Thymus (tissue), 14 donors: ENCODE measurements at places on chromosomes 1 and 21. TPM values are rescaled to one million over a fixed set of nuclear protein-coding genes. Genes with fewer than 3 reads are reported as not detected.

FCRL5 gene
- total RNA-seq = 0.80 TPM

DNA sequence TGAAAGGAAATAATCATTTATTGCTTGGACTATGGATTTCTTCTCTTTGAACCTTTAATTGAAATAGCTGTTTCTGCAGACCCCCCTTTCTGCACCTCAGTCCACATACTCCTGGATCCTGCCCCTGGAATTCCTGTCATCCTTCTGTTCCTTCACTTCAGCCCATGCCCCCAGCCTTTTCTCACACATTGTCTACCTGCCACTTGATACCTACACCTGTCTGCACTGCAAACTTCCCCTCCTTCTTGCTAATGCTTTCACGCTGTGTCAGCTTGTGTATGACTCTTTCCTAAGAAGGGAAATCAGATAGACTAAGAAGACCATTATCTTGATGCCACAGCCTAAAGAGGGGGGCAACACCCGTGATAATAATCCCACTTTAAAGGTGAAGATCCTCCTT, 80.3 kb upstream of the EXO1 start:
- no peak for DNase-seq
- no peak overlapping the region for H3K4me3 ChIP-seq
- H3K27ac ChIP-seq = no peak overlapping the region
- no peaks in the 10 kb centered on the region for H3K4me1 ChIP-seq
- H3K27me3 ChIP-seq = no peaks in the 10 kb centered on the region

HOOK1 gene
- total RNA-seq = 4.7 TPM

PSMA5 gene
- total RNA-seq = 144 TPM

DNA sequence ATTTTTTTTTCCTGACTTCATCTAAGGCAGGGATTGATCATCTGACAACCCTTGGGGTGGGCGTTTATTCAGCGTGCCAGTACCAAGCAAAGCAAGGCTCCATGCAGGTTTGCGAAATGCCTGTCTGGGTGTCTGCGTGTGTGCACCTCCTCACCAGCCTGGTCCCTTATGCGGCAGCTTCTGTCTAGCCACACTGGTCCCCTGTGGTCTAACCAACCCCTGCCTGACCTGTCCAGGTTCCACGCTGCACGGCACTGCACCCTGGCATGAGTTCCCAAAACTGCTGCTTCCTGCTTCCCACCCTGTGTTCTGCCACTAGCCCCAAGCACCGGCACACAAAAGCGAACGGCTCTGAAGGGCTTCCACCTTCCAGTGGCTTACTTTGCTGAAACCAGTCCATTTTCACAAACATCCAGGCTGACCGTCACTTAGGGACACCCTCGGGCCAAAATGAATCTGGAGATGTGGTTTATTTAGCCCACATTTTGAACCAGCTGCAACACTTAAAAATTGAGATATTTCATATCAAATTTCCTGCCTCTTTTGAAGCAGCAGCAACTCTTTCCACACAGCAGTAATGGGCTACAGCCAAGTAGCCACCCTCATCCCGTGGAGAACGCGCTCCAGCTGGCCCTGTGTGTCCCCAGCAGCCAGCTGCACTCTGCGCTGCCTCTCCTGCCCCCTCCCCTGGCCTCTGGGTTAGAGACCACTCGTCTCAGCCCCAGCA, 55.7 kb downstream of the HLCS start:
- no peak overlapping the region for H3K27ac ChIP-seq
- H3K4me1 ChIP-seq = no peaks in the 10 kb centered on the region
- DNase-seq = no peak

DNA sequence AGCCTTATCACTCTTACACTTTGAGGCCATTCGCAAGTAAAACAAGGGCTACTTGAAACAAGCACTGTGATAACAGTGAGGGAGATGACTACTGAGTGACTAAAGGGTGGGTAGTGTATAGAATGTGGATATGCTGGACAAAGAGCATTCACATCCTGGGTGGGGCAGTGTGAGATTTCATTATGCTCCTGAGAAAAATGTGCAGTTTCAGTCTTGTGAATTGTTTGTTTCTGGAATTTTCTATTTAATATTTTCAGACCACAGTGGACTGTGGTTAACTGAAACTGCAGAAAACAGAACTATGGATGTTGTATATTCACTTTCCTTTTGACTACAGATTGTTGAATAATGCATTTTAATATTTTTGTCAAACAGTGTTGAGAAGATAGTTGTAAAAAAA, 25.1 kb upstream of the B3GALT2 start:
- no peaks in the 10 kb centered on the region for H3K4me1 ChIP-seq
- DNase-seq = no peak
- no peaks in the 10 kb centered on the region for H3K27me3 ChIP-seq
- no peak overlapping the region for H3K27ac ChIP-seq
- H3K4me3 ChIP-seq = no peak overlapping the region
- H3K36me3 ChIP-seq = peaks cover 9% of the 10 kb centered on the region

ETV3 gene
- total RNA-seq = 10.6 TPM

C1orf167 gene
- 0.14 TPM for total RNA-seq

SPRR2E gene
- not detected for total RNA-seq

DNA sequence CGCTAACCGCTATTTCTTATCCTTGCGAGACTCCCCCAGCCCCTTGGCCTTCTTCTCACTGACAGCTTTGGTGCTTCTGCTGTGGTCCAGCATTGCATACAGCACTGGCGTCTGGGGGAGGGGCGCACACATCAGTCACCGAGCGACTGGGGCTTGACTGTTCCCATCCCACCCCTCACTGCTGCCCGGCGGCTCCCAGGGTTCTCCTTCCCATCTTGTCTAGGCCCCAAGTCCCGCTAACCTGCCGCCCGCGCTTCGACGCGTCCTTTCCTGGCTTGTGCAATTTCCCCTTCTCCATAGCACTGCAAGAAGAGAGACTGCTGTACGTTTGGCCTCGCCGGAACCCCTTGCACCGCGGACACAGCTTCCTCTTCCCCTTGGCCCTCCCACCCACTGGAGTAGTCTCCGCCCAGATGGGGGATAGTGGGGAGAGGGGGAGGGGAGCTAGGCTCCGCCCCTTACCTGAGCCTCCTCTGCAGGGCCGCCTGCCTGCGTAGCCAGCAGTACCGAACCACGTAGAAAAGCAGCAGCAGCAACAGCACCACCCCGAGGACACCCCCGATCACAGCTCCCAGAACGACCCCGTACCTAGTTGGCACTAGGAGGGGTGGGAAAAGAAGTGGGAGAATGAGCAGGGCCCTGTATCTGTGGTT, 3.8 kb downstream of the MPZ start:
- peaks cover 8% of the 10 kb centered on the region for H3K4me1 ChIP-seq
- peaks cover 6% of the 10 kb centered on the region for H3K27me3 ChIP-seq

MAN1C1 gene
- 9.7 TPM for total RNA-seq

GRCh38 chr1:213698092-213698702, 289.6 kb upstream of the PROX1 start:
- no peaks in the 10 kb centered on the region for H3K36me3 ChIP-seq
- no peak for DNase-seq

NBPF10 gene
- 0.66 TPM for total RNA-seq

DNA sequence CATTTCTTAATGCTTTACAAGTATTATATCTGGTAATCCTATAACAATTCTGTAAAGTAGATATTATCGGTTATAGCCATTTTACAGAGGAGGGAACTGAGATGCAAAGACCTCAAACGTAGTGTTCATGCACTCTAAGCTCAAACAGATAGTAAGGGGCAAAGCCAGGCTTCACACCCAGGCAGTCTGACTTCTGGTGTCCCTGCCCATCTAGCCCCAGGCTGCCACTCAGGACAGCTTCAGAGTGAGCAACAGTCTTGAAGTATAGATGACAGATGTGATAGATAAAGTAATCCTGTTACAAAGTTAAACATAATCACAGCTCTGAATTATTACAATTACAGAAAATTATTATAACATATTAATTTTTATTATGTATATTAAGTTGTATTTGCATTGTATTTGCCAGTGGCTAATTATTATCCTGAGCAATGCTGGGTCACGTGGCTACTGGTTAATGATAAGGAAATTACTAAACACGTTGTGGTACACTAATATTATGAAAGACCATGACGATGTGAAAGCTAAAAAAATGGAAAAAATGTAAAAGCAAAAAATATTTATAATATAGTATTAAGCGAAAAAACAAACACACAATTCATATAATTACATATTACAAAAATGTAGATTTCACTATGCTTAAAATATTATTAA, 6.1 kb upstream of the TRAF3IP3 start:
- no peak for DNase-seq
- no peaks in the 10 kb centered on the region for H3K27me3 ChIP-seq
- no peak overlapping the region for H3K4me3 ChIP-seq
- H3K4me1 ChIP-seq = no peaks in the 10 kb centered on the region
- H3K36me3 ChIP-seq = no peaks in the 10 kb centered on the region

GRCh38 chr1:118334506-118334905, 149.5 kb upstream of the SPAG17 start:
- DNase-seq = no peak
- H3K4me1 ChIP-seq = no peaks in the 10 kb centered on the region
- no peak overlapping the region for H3K27ac ChIP-seq
- no peaks in the 10 kb centered on the region for H3K27me3 ChIP-seq
- no peak overlapping the region for H3K4me3 ChIP-seq

- H3K4me3 ChIP-seq = no peak overlapping the region
- H3K4me1 ChIP-seq = no peaks in the 10 kb centered on the region
- H3K27me3 ChIP-seq = no peaks in the 10 kb centered on the region
- DNase-seq = no peak
These were observed 13.0 kb upstream of the GORAB start for GRCh38 chr1:170518965-170519364.

DNA sequence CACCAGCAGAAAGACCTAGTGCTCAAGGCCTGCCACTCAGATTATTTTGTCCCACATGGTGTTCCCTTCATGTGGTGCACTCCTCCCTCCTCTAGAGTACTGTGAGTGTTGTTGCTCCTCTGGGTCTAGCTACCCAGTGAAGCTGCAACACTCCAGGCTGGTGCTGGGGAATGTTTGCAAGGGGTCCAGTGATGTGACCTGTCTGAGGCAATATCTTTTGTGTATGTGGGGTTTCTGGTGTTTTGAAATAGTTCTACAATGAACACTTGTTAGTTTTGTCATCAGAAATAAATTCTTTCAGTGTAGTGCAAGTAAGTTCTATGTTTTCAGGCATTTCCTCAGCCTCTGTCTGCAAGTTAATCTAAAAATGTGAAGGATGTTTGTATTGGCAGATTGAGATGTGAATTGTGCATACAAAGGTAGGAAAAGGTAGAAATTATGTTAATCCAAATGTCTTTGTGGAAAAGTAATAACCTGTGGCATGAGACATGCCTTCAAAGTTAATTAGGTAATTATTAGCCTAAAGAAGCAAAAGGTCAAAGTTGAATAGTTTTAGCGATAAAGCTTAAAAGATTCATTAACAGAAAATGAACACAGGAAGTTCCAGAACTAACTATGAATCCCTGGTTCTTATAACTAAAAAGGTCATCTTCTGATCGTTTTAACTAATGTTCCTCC, 616.8 kb downstream of the LTN1 start:
- H3K4me1 ChIP-seq = no peaks in the 10 kb centered on the region
- H3K4me3 ChIP-seq = no peak overlapping the region
- no peak for DNase-seq
- no peak overlapping the region for H3K27ac ChIP-seq
- no peaks in the 10 kb centered on the region for H3K36me3 ChIP-seq

- no peaks in the 10 kb centered on the region for H3K27me3 ChIP-seq
- H3K27ac ChIP-seq = peak overlapping the region; percentile 87
- DNase-seq = peak; percentile 52
- H3K4me3 ChIP-seq = no peak overlapping the region
- H3K36me3 ChIP-seq = no peaks in the 10 kb centered on the region
These were observed 217.0 kb downstream of the S1PR1 start for GRCh38 chr1:101453844-101454243.

MANEAL gene
- 1.5 TPM for total RNA-seq

- no peak for DNase-seq
- H3K27ac ChIP-seq = no peak overlapping the region
- no peaks in the 10 kb centered on the region for H3K27me3 ChIP-seq
- H3K4me3 ChIP-seq = no peak overlapping the region
- H3K36me3 ChIP-seq = peaks cover 4% of the 10 kb centered on the region
These were observed 30.4 kb downstream of the TRIT1 start for GRCh38 chr1:39852876-39853275.

DNA sequence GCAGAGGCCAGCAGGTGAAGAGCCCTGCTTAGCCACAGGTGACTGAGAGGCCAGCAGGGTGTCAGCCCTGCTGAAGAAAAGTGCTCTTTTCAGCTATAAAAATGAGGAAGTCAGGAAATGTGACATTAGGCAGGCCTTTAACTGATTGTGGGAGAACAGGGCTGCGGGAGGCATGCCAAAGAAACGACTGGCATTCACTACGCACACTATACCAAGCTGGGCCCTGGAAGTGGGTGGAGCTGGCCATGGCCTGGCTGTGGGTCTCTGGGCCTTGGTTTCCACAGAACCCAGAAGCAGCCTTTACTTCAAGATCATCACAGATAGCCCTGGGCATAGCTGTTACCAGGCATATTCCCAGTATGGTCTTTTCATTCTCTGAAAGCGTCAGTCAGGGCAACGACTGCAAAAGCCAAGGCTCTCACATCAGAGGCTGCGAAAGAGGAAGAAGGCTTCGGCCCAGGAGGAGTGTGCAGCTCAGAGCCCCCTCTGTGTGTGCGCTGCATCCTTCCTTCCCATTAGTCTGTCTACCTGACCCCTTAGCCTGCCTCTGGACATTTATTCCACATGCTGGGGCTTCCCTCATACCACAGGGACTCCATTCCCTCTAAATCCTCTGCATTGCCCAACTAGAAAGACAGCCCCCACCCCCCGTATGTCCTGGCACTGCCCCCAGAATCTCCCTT, 14.3 kb downstream of the SLC2A1 start:
- H3K4me3 ChIP-seq = no peak overlapping the region
- peaks cover 75% of the 10 kb centered on the region for H3K4me1 ChIP-seq
- peaks cover 28% of the 10 kb centered on the region for H3K36me3 ChIP-seq
- no peak for DNase-seq
- H3K27ac ChIP-seq = peak overlapping the region; percentile 82

DNA sequence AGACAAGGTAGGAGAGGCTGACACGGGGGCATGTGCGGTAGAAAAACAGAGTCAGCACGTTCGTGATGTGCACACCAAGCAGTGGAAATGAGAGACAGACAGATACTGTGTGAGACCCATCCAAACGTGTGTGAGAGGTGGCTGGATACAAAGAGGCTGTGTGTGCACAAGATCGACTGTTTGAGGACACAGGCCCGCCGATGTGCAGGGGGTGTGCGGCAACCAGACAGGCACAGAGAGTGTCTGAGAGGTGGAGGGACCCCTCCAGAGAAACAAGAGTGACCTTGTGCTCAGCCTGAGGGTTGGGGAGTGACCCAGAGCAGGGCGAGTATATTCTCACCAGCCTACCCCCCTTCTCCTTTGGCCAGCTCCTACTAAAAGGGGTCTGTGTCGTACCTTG, 97.8 kb upstream of the IPO9 start:
- no peaks in the 10 kb centered on the region for H3K27me3 ChIP-seq
- no peak for DNase-seq
- no peaks in the 10 kb centered on the region for H3K4me1 ChIP-seq
- no peak overlapping the region for H3K27ac ChIP-seq

KCND3 gene
- 0.33 TPM for total RNA-seq

GRCh38 chr1:25502957-25503356, 40.4 kb upstream of the LDLRAP1 start:
- peaks cover 24% of the 10 kb centered on the region for H3K4me1 ChIP-seq
- DNase-seq = no peak
- no peaks in the 10 kb centered on the region for H3K27me3 ChIP-seq
- no peak overlapping the region for H3K27ac ChIP-seq
- H3K4me3 ChIP-seq = no peak overlapping the region

GRCh38 chr21:36149788-36150711, 6.6 kb upstream of the DOP1B start:
- no peaks in the 10 kb centered on the region for H3K36me3 ChIP-seq
- peak overlapping the region; percentile 19 for H3K27ac ChIP-seq
- peaks cover 13% of the 10 kb centered on the region for H3K4me1 ChIP-seq
